CD4-positive, alpha-beta T cell treated with Interleukin-15 for 4 hours (primary cell): ENCODE measurements at places on chromosomes 7 and 10.
A peak's percentile ranks its signal among the peaks of the same experiment; 100 is the strongest.

DNA sequence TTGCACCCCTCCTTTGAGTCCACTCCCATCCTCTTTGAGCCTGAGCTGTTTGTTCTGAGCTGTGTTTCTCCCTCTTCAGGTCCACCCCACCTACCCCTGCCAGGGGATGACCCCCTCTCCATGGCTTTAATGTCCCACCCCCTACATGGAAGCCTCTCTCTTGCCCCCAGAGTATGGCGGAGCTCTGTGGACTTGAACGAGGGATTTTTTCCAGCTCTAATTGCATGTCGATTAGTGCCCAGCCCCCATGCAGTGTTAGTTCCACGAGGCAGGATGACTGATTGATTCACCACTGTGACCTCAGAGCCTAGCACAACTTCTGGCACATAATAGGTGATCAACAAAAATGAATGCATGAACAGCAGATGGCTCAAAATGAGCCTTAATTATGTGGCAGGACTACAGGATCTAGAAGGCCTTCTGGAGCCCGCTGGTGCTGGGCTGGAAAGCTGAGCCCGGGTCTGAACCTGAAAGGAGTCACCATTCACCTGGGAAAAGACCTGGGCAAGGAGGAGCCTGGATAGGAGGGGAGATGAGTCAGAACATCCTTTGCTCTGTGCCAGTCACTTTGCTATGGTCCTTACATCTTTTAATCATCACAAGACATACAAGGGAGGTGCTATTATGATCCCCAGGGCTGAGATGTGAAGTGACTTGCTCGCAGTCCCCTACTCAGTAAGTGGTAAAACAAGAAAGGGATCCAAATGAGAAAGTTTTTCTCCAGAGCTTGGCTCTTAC is 17.1 kb upstream of the SLC18A2 start:
- DNase-seq = no peak

DNA sequence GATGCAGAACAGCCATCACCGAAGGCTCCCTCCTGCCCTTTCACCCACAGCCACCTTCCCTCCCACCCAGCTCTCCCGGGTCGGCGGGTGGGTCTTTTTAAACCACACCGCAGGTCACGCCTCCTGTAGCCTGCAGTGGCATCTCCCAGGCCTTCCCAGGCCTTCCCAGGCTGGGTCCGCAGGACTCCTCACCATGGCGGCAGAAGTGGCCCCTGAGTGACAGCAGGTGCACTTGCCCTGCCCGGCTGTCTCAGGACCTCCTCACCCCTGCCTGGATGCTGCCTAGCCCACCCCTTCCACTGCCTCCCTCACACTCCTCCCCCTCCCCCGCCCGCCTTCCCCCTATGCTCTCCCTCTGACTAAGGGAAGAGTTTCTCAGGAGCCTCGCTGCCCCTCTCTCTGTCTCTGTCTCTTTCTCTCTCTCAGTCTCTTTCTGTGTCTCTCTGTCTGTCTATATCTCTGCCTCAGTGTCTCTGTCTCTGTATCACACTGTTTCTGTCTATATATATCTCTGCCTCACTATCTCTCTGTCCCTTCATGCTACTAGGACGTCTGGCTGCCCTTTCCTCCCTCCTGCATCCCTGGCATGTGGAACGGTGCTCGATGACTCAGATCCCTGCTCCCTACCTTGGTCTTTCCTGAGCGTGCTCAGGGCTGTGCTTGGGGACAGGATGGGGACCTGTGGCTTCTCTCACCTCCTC is 57.5 kb downstream of the GLRX3 start:
- DNase-seq = no peak

DNA sequence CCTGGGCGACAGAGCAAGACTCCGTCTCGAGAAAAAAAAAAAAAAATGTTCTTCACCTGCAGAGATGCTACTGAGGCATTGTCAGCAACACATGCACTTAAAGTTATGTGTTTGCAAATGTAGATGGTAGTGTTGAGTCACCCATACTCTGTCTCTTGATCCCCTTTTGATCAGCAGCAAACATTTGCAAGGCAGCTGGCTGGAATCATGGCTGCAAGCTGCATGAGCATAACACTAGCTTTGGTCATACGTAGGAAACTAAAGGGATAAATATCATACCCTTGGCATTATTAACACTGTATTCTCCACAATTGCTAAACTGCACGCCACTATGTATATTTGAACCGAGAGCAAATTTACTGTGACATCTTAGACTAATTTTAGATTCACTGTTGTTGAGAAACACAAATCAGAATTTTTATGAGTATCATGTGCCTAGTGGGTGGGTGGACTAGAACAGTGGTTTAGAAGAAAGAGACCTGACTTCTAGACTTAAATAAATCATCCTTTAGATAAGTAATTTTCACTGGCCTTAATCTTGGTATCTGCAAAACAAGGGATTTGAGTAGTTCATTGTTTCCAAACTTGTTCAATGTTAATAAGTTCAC is 229.3 kb upstream of the MEOX2 start:
- DNase-seq = no peak

GRCh38 chr10:1036341-1036791 is 10.7 kb upstream of the IDI2 start:
- DNase-seq = peak; percentile 33

DNA sequence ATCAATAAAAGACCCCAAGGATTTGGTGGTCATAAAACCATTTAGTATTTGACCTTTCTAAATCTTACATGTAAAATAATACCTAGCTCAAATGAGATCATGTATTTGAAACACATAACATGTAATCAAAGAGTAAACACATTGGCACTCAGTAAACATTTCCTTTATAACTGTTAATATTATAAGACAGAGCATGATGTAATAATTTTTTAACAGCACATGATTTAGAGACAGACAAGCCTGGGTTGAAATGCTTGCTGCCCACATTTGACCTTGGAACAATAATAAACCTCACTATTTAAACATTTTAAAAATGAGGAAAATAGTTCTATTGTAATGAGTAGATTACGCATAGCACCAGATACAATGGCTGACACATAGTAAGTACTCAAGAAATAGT is 105.2 kb upstream of the GPR141 start:
- no peak for DNase-seq

DNA sequence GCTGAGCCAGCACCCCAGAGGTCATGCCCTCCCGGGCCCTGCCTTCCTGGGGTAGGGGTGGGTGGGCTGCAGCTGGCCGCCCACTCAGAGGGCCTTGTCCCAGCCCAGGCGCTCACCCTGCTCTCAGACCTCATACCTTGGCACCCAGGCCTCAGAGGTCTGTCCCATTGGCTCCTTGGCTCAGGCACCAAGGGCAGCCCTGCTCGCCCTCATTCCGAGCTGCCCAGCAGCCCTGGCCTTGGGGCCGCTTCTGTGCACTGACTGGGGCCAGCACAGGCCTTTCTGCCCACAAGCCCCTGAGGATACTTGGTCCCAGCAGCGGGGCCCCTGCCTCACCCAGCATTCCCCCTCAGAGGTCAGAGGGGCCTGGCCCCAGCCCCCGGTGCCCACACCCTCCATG is 34.3 kb downstream of the YKT6 start:
- no peak for DNase-seq

DNA sequence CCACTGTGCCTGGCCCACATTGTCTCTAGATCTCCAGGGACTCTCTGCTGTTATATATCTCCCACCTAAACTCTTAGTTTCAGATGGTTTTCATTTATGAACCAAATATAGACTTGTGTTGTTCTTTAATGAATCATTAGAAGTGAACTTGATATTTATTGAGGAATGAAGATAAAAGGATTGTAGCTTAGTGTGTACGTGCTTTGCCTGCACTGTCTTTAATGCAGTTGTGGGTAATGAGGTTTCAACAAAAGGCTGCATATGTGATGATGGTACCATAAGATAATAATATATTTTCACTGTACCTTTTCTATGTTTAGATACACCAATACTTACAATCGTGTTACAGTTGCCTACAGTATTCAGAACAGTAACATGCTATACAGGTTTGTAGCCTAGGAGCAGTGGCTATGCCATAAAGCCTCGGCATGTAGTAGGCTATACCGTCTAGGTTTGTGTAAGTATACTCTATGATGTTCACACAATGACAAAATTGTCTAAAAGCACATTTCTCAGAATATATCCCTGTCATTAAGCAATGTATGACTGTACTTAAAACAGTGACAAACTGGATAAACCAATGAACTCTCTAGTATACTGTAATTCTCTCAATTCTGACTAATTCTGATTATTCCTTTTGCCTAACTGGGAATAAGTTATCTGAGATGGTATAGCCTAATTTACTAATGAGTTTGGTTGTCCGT is 25.2 kb downstream of the VCL start:
- DNase-seq = no peak

- no peak for DNase-seq
These were observed 14.4 kb downstream of the RAMP3 start for GRCh38 chr7:45171946-45172345.

- DNase-seq = no peak
These were observed 187.1 kb downstream of the DNAJB6 start for GRCh38 chr7:157523766-157524421.

GRCh38 chr7:158471716-158472115 is 115.9 kb downstream of the PTPRN2 start:
- DNase-seq = no peak

GRCh38 chr7:111647881-111648280 is 85.6 kb upstream of the IMMP2L start:
- no peak for DNase-seq

DNA sequence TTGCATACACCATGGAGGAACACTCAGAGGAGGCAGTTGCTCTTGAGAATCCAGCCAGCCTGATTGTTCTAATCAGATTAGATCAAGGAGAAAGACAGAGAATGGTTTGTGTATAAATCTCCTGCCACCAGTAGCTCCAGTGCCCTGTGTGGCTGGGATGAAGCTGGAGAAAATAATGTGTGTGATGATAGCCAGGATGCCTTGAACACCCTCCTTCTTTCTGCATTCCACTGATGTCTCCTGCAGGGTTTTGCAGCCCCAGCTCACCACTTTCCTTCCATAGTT is 614.7 kb upstream of the FOXK1 start:
- no peak for DNase-seq

DNA sequence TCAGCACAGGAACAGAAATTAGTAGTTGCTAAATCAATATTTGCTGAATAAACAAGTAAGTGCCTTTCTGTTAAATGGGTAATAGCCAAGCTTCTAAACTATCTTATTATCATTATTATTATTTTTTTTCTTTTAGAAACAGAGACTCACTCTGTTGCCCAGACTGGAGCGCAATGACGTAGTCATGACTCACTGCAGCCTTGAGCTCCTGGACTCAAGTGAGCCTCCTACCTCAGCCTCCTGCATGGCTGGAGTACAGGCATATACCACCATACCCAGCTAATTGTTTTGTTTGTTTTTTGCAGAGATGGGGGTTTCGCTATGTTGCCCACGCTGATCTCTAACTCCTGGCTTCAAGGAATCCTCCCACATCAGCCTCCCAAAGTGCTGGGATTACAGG is 12.3 kb upstream of the ELN start:
- no peak for DNase-seq

GRCh38 chr10:128086003-128086863 is 40.0 kb downstream of the MKI67 start:
- DNase-seq = no peak

GRCh38 chr7:77685233-77685632 is 11.0 kb upstream of the RSBN1L start:
- DNase-seq = no peak

GRCh38 chr7:130187360-130187759 is 17.8 kb downstream of the TMEM209 start:
- DNase-seq = no peak

GRCh38 chr10:48792121-48792520 is 107.4 kb downstream of the WDFY4 start:
- DNase-seq = no peak

GRCh38 chr7:6590645-6591110 is 857 bp downstream of the INTS15 start:
- no peak for DNase-seq

DNA sequence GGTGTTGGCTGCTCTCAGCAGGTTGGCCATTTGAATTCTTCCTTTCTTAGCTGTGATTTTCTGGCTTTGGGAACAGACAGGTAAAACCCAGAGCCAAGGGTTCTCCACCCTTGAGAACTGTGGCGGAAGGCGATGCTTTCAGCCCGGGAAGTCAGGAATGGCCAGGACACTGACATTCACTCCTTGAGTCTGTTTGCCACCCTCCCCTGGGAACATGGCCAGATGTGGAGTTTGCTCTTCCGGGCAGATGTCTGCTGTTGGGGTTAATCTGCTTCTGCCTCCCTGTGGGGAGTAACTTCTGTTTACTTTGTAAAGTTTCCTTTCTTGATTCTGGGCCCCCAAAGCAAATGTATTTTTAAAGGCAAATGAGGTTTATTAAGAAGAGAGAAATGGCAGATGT is 17.7 kb downstream of the GATA3 start:
- no peak for DNase-seq

DNA sequence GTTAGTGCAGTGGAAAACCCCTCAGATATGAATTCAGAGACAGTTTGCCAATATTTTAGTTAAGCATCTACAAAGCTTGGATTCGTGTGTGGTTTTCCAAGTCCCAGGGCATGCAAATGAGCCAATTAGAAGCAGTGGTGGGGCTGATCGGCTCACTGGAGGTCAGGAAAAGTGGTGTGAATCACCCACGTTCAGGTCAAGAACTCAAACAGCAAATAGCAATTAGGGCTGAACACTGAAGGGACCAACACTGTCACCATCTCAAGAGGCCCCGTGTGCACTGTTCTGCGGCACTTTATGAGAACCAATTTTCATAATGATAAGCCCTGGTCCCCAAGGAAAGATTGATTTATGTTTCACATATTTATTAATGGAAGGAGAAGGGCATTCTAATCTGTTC is 68.9 kb downstream of the ADARB2 start:
- DNase-seq = no peak

DNA sequence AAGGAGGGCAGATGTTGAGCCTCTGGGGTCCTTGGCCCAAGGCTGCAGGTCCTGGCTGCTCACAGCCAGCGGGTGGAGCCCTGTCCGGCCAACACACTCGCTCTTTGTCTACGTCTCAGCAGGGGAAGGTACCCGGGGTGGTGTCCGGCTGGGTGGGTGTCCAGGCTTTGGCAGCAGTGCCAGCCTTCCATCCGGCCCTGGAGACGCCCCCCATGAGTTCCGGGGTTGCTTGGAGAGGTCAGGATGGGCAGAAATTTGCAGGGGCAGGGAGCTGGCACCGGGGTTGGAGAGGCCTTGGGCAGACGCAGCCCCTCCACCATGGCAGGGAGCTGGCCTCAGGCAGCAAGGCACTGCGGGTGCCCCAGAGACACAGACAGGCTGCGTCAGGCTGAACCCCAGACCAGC is 42.2 kb upstream of the ELN start:
- no peak for DNase-seq

DNA sequence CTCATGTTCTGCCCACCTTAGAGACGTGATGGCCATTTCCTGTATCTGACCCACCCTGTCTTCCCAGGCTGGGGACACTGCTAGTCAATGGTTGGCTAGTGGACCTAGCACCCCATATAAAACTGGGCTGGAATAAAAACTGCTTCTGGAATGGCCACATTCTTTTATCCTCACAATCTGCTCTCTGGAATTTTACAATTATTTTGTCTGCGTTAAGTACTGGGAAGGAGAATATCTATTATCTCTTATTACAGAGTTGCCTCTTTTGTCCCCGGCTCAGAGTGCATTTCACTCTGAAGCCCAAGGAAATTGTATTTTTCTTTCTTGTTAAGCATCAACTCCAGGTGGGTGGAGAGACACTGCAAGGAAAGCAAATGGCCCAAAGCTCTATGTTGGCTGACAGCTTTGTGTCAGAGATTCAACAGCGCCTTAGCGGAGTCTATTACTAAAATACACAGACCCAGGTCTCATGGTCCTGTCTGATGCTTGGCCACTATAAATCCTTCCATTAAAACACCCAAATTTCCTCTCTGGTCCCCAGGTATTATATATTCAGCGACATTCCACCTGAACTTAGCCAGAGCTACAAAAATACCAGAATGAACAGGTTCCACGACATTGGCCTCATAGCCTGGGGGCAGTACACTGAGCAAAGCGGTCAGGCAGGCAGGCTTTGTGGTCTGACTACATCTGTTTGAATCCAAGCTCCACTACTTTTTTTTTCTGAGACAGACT is 121.7 kb downstream of the PRPF18 start:
- no peak for DNase-seq
